ENCODE measurements at places on chromosomes 12 and 14.

- no peak for DNase-seq
These were observed 55.4 kb upstream of the CCDC198 start for GRCh38 chr14:57549016-57549564.

DNA sequence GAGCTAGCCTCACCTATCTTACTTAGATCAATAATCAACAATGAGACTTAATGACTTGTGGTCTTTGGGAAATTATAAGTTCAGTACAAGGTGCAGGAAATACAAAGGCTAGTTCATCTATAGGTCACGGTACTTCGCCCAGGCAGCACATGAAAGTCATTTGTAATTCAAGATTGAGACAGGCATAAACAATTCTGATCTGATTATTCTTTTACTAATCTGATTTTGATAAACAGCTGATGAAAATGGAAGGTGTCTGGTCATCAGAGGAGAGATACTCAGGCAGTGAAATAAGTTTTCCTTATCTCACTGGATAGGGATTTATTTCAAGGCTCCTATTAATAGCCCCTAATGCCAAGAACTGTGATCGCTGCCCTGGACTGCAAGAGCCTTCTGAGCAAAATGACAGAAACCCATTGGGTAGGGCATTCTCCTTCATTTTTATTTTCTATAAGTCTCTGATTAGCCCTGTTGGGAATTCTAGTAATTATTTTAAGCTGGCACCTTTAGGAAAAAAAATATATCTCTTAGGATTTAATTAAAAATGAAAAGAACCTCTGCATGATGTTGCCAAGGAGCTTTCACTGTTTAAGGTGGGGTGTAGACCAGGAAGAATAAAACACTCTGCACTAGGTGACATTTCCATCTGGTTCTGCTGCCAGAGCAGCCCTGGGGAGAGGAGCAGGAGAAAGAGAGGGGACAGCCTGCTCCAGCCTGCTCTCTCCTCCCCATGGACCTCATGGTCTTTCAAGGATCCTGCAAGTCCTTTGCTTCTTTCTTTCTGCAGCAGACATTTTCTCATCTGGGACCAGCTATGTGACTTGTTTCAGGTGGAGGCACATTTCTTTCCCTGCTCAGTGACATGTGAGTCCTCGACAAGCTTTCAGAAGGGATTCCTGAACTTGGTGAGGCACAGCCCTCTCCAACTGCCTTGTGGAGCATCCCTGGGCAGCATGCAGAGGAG, 44.8 kb downstream of the SSPN start:
- no peak for DNase-seq

DNA sequence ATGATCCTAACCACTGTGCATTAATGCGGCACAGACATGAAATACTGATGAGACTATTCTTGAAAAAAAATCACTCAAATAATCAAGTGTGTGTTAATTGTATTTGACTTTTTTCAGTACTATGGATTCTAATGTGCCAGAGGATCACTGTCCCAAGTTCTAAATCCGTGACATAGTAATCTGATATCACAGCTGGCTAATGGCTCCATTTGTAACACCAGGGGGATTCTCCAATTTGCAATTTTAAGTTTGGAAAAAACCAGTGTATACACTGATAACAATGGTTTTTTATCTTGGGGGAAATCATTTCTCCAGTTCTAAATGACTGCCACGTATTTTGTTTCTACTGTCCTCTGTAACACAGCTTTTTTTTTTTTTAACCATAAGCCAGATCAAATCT, 33.0 kb downstream of the MPHOSPH9 start:
- no peak for DNase-seq

GRCh38 chr12:3186546-3187215, 109.5 kb downstream of the TSPAN9 start:
- DNase-seq, result no peak

DNA sequence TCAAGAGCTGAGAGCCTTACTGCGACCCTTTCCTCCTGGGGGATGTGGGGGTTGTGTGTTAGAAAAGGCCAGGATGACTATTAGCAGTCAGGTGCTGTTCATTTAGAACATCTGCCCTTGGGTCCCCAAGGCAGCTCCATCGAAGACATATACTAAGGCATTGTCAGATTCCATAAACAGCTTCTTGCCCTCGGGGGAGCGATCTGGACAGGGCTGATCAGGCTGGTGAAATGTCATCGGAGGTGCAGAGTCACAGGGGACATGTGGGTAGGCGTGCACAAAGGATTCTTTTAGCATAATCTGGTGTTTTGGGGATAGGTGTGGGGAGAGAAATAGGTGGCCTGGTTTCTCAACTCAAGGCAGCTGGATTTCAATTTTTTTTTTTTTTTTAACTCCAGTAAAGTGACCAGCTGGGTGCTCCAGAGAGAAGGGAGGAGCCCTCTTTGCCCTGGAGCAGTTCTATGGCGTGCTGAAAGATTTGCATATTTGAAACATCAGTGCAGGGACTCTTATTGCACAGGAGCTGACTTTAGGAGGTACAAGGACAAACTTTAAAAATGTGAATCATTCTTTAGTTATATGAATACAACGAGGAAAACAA, 160.1 kb downstream of the SUDS3 start:
- no peak for DNase-seq

- no peak for DNase-seq
These were observed 22.8 kb upstream of the PYGL start for GRCh38 chr14:50967103-50967502.

- DNase-seq, result no peak
These were observed 74.3 kb downstream of the ERGIC2 start for GRCh38 chr12:29306682-29307081.

DNA sequence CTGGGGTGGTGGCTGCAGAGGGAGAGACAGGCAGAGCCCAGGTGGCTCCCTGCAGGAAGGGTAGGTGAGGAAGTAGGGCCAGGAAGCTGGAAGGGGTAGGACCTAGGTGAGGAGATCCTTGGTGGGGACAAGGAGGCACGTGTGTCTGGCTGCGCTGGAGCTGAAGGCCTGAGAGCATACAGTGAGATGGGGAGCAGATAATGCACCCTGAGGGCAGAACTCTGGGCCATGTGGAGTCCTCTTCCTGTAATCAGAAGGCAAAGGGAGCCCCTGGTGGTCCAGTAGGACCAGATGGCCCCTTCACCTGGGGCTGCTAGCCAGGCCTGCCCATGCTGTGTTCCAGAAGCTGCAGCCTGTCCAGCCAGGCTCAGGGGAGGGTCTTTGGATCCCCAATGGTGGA, 15.3 kb upstream of the KRT80 start:
- no peak for DNase-seq

GRCh38 chr14:104792101-104792884, 3.3 kb downstream of the AKT1 start:
- no peak for DNase-seq

GRCh38 chr12:49644620-49644994, 21.2 kb downstream of the PRPF40B start:
- peak; percentile 31 for DNase-seq

DNA sequence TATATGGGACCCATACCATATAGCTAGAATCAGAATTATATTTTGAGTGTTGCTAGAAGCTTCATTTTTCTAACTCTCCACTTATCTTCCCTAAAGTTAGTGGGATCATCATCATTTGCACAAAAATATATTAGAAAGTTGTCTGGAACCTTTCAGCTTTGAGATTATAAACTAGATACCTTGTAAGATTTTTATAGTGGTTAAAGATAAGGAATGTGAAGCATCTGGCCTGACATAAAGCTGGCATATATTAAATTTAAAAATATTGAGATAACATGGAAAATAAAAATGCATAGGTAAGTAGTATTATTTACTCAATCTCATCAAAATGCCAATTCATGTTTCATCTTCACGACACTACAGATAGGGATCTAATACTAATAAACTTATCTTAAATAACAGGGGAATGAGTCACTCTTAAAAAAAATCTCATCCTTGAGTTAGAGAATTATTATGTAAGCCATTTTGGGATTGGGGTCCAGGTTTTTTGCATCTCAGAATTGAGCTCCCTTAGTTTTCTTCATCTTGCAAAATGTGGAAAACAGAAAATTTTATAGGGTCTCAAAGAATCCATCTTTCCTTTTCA, 318.5 kb downstream of the KCNC2 start:
- DNase-seq, result no peak

- DNase-seq, result no peak
These were observed 9.7 kb downstream of the MMAB start for GRCh38 chr12:109563291-109564284.

All from activated naive CD4-positive, alpha-beta T cell (primary cell).